Keratinocyte (primary cell): ENCODE measurements at places on chromosomes 6 and 20.

DNA sequence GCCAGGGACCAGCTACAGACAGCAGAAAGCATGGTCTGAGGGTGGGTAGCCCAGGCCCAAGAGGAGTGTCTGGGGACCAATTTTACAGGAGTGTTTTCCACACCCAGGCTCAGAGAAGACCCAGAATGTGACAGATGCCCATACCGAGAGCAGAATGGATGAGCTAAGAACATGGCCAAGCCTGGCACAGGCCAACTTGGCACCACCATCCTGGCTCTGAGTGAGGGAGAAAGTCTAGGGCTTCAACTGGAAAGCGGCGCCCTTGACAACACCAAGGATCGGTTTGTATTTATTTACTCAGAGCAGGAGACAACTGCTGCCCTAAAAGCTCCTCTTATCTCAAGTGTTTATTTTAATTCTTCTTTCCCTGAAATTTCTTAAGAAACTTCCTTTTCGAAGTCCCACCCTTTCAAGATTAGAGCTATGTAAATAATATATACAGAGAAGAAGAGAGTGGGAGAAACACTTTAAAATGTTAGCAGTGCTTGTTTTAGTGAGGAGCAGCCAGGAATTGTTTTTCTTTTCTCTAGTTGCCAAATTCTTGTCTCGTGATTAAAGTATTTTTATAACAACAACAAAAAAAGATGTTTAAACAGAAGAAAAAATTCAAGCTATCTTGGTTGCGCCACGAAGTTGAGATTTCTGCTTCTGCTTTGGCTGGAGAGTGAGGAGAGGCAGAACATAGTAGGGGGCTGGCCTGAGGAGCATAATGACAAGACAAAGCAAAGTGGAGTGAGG lies 16.2 kb downstream of the TNXB start:
- DNase-seq, result no peak

- DNase-seq, result no peak
Measured at GRCh38 chr20:17441745-17442144, 89.4 kb downstream of the BFSP1 start.

- DNase-seq, result no peak
Measured at GRCh38 chr20:3532089-3532615, 61.3 kb downstream of the ATRN start.

- DNase-seq, result no peak
Measured at GRCh38 chr20:52637201-52637600, 335.0 kb upstream of the TSHZ2 start.

DNA sequence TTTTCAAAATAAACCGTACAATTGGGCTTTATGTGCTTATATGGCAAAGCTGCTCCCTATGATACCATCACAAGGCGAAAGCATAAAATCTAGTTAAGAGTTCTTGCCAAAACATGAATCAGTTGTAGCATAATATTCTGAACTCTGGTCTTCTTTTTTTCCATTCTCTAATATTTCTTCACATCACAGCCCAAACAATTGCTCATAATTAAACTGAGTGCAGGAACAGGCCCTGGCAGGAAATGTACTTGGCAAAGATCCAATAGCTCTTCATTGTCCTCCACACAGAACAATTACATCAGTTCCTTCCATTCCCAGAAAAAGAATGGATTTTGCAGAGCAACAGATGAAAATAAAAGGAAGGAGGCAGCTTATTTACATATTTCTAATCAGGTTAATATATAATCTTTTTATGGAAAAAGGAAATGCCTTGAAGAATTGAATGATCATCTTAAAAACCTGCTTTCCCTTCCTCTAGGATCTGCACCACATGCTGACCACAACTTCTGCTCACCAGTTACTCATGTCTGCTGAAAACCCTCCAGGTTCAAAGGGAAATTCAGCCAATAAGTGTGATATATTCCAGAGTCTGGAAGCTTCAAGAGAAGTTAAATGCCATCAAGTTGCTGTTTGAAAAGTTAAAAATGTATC lies 123.3 kb upstream of the COL21A1 start:
- DNase-seq, result peak; percentile 76
